ENCODE measurements at places on chromosomes 11 and 22.

DNA sequence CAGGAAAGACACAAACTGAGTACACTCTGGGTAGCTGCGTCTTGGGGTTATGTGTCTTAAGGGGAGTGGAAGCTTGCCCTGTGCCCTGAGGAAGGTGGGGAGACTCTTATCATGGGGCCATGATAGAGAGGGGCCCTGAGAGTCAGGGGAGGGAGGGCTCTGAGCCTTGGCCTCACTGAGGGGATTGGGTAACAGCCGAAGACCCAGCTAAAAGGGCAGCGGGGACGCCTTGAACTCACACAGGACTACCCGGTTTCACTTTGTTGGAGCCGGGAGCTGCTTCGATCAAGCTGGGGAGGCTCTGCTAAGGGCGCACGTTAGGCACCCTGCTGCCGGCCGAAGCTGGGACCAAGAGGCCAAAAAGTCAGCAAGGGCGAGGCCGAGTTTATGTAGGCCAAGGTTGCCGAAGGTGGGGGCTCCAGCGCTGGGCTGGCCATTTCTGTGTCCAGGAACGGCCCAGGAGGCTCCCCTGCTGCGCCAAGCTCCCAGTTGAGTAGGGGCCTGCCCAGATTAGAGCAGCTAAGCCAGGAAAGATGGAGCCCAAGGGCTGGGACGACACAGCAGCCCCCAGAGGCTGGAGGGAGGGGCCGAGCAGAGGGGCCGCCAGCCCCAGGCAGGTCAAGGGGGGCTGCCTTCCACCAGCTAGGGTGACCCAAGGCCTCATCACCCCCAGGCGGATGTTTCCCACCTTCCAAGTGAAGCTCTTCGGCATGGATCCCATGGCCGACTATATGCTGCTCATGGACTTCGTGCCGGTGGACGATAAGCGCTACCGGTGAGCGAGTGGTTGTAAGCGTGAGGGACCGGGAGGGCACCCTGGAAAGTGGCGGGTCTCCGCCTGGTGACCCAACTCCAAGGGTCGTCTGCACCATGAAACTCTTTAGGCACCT lies 2.2 kb downstream of the TBX1 start:
- DNase-seq, result no peak

DNA sequence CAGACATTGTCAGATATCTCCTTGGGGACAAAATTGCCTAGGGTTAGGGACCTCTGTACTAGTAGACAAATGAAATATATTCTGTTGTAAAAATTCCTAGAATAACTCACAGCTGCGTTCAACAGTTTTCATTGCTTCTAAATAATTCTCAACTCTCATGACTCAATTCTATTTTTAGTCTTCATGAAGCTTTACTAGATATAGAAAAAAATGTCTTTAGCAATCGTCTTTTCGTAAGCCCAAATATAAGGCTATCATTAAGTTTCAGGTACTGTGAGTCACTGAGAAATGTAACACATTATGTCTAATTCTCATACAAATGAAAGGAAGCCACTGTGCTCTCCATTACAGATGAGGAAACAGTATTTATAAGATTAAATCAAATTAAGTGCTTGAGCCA lies 6.4 kb downstream of the MMP12 start:
- no peak for DNase-seq

GRCh38 chr11:45166604-45166897 lies 20.1 kb downstream of the PRDM11 start:
- DNase-seq, result no peak

DNA sequence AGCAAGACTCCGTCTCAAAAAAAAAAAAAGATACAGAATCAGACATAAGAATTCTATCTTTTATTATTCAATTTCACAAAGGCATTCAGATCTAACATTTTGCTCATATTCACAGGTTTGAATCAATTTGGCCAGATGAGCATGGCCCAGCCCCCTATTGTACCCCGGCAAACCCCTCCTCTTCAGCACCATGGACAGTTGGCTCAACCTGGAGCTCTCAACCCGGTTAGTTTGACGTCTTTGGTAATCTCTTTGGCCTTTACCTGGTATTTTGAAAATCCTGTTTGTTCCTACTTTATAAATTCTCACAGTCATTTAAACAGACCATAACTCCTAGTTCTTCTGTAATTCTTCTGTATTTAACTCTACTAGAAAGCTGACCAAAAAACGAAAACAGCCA lies 55.3 kb downstream of the EP300 start:
- DNase-seq, result no peak

DNA sequence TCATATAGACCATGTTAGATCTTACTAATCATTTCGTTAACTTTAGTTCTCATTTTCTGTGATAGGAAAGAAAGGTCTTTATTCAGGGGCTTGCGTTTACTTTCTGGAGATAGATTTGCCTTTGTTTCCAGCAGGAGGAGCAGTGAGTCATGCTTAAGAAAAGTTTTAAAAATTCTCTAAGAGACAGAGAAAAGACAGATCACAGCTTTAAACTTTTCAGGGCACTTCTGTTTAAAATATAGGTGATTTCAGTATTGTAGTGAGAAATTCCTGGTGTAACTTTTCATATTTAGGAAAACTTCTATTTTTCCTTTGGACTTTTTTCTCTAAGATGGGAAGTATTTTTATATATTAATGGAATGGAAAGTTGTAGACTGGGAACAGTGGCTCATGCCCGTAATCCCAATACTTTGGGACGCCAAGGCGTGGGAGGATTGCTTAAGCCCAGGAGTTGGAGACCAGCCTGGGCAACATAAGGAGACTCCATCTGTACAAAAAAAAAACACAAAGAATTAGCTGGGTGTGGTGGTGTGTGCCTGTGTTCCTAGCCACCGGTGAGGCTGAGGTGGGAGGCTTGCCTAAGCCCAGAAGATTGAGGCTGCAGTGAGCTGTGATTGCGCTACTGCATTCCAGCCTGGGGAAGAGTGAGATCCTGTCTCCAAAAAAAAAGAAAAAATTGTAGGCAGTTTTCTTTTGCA lies 60.3 kb downstream of the ATXN10 start:
- DNase-seq, result no peak

DNA sequence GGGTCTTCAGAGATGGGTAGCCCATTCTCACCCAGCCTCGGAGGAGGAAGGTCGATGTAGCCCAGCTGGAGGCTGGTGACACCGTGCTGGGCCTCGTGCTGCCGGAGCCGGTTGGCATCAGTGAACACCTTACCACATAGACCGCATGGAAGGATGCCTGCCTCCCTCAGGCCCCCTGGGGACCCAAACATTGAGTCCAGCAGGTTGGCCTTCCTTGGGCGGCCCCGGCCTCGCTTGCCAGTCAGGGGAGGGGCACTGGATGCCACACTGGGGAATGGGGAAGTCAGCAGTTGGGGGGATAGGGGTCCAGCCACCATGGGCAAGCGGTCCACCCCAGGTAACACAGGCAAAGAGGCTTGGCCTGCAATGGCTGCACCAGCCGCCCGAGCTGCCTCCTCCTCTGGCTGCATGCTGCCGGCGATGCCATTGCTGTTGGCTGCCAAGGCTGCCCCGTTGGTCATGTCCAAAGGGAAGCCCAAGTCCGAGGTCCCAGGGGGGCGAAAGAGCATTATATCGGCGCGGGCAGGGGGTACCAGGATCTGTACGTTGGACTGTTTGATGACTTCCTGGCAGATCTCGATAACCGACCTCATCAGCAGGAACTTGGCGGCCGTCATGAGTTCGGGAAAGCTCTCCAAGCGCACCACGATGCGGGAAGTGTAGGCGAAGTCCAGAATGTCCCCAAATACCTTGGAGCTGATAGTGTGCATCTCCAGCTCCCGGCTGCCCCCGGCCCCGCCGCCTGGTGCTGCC lies 1.4 kb downstream of the PATZ1 start:
- no peak for DNase-seq

DNA sequence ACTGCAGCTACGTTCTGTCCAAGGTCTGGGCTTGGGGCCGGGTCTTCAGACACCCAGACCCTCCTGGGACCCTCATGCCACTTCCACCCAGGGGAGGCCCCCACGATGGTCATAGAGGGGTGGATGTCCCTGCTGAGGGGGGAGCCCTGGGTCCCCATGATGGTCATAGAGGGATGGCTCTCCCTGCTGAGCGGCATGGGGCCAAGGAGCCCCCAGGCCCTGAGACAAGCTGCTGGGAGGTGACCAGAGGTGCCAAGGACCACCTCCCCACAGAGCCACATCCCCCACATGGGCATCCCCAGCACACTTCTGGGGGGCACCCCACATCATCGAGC lies 7.2 kb downstream of the MUC5B start:
- no peak for DNase-seq

GRCh38 chr11:12235553-12235946 lies 125.2 kb downstream of the MICAL2 start:
- no peak for DNase-seq
